Sigmoid colon (tissue), 7 donors: ENCODE measurements at places on chromosomes 11 and 22. TPM values are rescaled to one million over a fixed set of nuclear protein-coding genes. Genes with fewer than 3 reads are reported as not detected.

FIBIN gene
- polyA plus RNA-seq: 6.0 TPM

DNA sequence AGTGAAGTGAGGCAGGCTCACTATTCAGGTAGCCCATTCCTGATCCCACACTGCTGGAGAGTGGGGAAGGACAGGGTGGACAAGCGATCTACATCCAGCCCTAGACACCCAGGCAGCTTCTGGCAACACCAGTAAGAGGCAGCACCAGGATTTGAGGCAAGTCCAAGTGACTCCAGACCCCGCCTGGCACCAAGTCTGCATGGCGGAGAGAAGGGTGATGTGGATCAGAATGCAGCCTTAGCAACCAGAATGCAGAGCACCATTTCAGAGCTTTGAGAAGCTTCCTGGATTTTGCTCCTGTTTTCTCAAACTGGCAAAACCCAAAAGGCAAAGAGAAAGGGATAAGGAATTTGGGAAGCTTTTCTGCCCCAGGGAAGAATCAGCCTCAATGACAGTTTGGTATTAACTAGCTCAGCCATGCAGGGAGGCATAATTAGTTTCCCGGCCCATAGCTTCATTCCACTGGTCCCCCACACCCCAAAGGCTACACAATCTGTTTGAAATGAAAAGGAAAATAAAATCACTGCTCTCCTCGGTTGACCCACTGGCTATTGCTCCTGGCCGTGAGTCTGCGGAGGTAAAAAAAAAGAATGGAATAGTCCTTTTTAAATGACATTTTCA is 17.3 kb downstream of the GALNT18 start:
- DNase-seq: no peak

CKAP5 gene
- polyA plus RNA-seq: 6.6 TPM

DNA sequence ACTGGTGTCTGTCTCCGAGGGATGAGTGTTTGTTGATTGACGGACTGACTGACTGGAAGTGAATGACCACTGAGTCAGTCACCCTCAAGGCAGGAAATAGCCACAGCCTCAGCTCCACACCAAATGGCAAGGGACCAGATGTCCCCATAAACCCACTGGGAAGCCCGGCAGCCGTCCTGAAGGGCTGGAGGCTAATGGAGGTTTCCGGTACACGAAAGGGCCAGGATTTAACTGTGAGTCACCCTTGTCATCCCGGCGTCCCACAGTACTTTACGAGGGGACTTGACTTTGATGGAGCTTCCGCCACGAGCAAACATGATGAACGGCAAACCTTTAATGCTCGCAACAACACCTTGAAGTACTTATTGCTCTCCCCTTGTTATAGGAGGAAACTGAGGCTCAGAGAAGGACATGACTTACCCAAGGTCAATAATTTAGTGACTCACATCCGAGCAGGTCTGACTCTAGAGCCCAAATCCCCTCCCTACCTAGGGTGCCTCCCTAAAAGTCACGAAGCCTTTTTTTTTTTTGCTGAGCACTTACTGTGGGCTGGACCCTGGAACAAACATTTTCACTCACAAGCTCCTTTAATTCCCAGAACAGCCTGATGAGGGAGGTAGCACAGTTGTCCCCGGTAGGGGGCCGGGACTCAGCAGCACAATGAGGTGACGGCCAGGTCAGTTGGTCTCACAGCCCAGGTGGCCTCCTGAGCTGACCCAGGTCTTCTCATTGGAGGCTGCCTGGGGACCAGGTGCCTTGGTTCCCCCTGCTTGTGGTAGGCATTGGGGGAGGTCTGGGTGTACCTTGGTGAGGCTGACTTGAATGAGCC is 25.2 kb upstream of the GCAT start:
- DNase-seq: no peak

GRCh38 chr11:90423378-90423777 is 200.5 kb upstream of the CHORDC1 start:
- no peak for DNase-seq

DNA sequence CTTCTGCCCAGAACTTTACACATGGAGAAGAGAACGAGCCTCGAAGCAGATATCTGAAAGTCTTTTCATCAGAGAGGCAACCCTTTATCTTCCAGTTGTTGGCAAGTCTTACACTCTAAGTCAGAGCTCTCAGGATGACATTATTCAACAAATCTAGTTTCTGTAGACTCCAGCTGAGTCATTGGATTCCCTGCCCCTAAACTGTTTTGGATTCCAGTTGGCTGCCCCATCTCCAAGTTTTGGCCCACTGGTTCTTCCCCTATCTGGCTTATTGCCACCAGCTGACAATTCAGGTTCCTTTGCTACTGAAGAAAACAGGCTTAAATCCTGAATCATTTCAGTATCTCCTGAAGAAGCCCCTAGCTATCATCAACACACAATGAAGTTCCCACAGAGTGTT is 14.2 kb downstream of the SAAL1 start:
- DNase-seq: no peak

ENTHD1 gene
- not detected for polyA plus RNA-seq

DNA sequence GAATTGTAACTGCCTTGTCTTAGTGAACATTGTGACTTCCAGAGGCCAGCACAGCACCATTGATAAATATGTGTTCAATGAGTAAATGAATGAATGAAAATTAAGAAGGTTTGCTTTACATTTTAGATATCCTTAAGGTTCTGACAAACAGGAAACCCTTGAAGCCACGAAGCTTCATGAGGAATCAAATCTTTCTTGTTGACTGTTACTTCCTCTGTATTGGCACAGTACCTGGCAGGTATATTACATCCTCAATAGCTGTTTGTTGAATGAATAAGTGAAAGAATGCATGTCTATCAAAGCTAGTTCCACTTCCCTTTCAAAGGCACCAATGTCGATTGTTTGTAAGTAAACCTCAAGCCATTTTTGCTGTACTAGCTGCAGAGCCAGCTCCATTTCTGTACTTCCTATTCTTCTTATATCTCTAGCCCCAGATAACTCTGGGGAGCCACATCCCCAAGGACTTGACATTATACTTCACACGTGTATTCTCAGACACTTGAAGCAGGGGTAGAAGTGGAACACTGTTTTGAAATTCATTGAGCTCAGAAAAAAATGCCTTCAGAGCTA is 140.3 kb upstream of the RAG2 start:
- no peak for DNase-seq

SMC1B gene
- polyA plus RNA-seq: 0.07 TPM

GRCh38 chr11:77530879-77531278 is 57.0 kb upstream of the PAK1 start:
- no peak for DNase-seq

DNA sequence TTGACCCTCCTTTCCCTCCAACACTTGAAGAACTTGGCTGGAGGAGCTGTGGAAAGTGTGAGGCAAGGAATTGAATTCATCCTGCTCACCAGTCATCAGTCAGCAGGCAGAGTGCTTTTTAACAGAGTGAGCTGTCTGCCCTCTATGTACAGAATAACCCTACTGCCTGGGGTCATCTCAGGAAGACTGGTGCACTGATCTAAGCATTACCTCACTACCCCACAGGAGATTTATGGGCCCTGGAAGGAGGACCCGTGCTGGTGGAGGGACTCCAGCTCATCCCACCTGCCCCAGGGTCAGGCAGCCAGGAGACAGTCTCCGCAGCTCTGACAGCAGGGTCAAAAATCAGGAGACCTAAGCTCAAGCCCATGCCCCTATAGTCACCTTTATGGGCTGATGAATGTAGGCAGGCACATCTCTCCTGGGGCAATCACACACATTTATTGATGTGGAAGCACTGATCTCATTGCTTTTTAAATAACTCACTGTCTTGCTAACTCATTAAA is 270.8 kb upstream of the SESN3 start:
- no peak for DNase-seq
